ENCODE measurements at places on chromosomes 6 and 20.

DNA sequence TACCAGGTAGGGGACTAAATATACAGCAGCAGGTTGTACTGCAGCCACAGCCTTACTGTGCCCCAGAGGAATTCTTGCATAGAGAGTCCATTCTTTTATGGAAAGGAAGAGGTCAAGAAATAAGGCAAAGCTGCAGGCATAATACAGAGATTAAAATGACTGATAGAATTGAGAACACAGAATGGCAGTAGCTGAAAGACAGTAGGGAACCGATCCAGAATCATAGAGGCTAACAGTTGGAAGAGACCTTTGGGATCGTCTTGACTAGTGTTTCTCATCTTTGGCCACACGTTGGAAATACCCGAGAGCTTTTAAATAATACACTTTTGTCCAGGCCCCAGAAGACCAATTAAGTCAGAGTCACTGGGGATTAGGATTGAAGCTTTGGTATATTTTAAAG is 492.6 kb upstream of the SOX4 start:
- DNase-seq, result no peak

DNA sequence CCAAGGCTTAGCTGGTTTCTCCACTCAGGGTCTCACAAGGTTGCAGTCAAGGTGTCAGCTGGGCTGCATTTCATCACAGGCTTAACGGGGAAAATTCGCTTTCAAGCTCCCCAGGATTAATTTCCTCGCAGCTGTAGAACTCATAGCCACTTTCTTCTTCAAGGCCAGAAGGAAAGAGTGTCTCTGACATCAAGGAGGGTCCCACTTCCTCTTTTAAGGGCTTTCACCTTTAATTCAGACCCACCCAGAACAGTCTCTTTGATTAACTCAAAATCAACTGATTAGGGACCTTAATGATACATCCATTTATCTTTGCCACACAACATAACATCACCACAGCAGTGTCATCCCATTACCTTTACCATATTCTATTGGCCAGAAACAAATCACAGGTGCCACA is 183.3 kb upstream of the ARID1B start:
- no peak for DNase-seq

GRCh38 chr6:73369563-73369962 is at the start of gene OOEP:
Gene OOEP (minus strand): TSS chr6:73369897. CDS start chr6:73369792, 105 bp downstream.
- DNase-seq, result no peak

DNA sequence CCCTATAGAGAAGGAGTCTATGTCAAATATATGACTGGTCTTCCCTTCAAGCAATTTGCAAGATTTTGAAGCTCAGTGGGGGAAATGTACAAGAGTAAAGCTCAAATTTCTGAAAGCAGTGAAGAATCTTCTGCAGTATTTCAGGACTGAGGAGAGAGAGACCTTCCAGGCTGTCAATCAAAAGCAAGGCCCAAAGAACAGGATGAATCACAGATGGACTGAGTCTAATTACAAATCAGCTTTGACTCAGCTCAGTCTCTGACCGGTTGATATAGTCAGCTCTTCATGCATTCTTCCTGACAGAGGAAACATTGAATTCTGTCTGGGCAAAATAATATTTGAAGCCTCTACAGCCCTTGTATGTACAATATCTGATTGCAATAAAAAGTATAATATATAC is 7.7 kb upstream of the HTR1B start:
- DNase-seq, result no peak

GRCh38 chr6:167898673-167899311 is 72.1 kb downstream of the AFDN start:
- no peak for DNase-seq

GRCh38 chr6:13742961-13743735 is 31.5 kb upstream of the RANBP9 start:
- no peak for DNase-seq

- no peak for DNase-seq
Measured at GRCh38 chr20:61718361-61719005, 347.2 kb downstream of the TAF4 start.

DNA sequence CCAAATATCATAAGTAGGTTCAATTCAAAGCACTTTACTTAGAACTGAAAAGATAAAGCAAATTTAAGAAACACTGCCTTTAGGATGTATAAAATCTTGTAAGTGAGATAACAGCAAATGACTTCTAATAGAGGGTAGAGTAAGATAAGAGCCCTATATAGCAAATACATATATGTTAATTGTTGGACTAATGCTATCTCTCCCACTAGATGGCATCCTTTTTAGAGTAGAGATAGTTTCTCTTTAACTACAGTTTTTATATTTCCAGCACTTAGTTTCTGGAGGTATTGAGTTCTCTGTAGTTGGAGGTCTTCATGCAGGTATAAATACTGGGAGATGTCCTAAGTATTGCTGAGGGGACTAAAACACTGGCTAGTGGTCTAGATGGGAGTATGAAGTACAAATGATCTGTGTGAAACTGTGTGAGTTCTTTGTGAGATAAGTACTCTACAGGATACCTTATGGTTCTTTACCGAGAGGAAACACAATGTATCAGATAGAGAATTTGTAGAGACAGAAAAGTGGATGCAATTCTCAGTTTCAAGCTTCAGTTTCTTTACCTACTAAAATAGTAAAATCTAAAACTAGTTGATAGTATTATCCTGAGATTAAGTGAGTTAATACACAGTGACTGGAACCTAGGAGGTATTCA is 399.3 kb downstream of the KHDRBS2 start:
- DNase-seq, result no peak

DNA sequence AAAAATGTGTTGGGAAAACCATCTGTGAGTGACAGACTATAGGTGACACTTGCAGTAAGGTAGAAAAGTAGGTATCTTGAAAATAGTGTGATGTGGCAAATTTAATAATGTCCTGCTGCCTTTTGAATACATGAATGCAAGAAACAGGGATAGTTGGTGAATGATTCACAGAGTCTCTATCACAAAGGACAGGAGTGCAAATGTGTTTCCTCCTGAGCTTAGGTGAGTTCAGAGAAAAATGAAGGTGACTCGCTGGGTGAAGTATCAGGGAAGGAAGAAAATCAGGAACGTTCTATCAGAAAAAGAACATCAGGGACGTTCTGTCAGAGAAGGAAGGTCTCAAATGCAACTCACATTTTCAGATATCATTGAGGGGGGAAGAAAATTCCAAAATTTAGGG is 557.8 kb upstream of the SLC35B3 start:
- DNase-seq, result no peak

GRCh38 chr6:75368151-75368779 is 83.7 kb upstream of the TMEM30A start:
- no peak for DNase-seq

GRCh38 chr20:45230631-45231030 is 9.5 kb downstream of the SEMG2 start:
- DNase-seq, result no peak

DNA sequence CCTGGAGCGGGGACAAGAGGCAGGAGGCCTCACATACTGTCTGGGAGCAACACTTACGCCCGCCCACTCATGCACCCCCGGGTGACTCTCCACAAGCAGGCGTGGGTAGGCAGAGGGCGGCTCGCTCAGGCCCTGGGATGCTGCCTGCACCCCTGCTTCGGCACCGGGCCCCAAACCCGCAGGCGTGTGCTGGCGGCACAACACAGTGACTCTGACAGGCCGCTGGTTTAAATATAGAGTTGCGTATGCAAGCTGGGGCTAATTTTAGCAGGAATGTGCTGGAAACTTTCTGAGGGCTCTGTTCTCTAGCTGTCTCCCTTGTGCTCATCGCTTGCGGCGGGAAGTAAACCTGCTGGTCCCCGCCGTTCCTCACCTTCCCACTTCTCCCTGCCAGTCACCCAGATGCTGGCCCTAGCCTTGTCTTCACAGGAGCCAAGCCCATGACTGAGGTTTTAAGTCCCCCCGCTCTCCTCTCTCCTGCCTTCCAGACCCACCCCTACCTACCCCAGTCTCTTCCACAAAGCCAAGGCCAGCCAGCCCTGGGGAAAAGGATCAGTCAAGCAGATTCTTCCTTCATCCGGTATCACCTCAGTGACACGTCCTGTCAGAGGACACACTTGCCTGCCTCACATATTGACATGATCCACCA is 94.5 kb upstream of the FOXP4 start:
- DNase-seq, result no peak

GRCh38 chr6:85078058-85078457 is 313.7 kb upstream of the TBX18 start:
- peak; percentile 93 for DNase-seq

GRCh38 chr20:20439602-20440190 is 71.8 kb downstream of the INSM1 start:
- no peak for DNase-seq

GRCh38 chr20:40192081-40192480 is 497.0 kb downstream of the MAFB start:
- no peak for DNase-seq

DNA sequence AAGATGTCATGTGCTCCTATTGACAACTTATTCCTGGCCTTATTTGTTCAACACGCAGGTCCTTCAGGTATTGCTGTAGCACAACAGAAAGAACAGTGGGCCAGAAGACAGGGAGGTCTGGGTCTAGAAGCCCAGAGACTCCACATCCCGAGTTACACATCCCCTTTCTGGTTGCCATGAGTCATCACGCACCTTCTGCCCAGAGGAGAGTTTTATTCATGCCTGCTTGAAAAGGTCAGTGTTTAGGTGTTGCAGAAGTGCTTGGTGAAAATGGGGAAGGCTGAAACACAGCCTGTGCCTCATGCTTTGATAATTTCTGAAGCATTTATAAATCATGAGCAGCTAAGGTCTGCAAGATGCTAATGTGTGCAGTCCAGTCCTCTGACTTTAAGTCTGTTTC is 256.4 kb downstream of the GMPR start:
- no peak for DNase-seq

DNA sequence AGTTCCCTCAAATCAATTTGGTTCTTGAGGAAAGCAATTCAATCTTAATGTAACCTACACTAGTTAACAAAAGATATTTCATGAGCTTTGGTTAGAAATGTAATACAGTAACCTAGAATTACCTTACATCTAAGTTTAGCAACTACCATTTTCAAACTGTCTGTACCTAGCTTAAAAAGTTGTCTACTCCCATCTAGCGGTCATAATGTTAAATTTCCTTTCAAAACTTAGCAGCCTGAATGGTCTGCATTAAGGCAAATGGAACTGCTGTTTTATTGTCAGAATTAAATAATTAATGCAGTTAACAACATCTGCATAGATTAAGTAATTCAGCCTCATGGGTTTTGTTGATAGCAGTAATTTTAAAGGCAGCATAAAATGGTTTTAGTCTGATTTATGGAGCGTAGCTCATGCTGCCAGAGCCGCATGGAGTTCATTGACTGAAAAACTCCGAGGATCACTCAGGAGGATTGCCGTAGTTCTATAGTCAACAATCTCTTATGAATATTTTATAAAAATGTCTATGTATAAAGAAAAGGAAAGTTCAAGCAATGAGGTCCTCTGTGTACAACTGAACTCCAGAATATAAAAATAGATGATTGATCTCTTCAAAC is 485.4 kb upstream of the MANEA start:
- DNase-seq, result peak; percentile 29

DNA sequence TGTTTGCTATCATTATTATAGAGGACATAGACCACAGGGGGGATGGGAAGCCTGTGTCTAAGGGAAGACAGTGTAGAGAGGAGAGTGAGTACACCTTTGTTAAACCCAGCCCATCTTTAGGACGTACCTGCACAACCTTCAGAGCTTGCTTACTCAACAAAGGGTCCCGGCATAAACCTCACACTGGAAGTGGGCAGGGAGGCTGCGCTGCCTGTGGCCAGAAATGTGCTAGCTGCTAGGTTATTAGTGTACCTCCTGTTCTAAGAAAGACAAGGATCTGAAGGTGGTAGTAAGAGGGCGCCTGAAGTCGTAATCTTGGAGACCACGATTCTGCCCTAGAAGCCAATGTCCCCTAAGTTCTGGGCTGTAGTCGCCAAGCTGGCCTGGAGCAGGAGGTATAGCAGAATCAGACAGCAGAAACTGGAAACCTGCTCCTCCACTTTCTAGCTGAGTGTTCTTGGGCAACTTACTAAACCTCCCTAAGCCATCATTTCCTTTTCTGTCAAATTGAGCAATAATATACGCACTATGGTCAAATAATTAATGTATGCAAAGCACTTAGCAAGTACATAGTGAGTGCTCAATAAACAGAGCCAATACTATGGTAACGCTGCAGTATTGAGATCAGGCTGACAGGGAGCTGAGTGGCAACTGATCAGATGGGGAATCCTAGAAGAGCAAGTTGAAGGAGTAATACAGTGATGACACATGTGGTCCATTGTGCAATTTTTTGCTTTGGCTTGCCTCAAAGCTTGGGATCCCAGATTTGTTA is 16.8 kb upstream of the AKIRIN2 start:
- DNase-seq, result no peak

GRCh38 chr20:32037929-32038328 is 14.1 kb upstream of the HCK start:
- DNase-seq, result peak; percentile 26

- DNase-seq, result no peak
Measured at GRCh38 chr6:126042001-126042419, 55.7 kb downstream of the TRMT11 start.

GRCh38 chr6:11315743-11316437 is 83.4 kb upstream of the NEDD9 start:
- DNase-seq, result peak; percentile 91

- DNase-seq, result no peak
Measured at GRCh38 chr20:40655451-40655850, 33.6 kb downstream of the MAFB start.

DNA sequence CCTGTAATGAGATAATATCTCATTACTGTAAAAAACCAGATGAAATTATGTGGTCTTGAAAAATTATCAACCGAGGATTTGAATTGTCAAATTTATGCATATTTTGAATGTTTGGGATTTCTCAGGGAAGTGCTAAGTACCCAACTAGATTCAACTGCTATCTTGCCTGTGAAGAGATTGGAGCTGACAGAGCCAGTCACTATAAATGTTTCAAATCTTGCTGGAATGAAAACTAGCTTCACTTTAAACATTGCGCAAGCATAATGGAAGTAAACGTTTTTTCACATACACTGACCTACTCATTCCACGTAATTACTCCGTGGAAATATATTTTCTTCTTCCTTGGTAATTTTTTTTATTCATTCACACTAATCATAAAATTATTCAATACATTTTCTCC is 46.7 kb downstream of the TMEM170B start:
- peak; percentile 8 for DNase-seq

DNA sequence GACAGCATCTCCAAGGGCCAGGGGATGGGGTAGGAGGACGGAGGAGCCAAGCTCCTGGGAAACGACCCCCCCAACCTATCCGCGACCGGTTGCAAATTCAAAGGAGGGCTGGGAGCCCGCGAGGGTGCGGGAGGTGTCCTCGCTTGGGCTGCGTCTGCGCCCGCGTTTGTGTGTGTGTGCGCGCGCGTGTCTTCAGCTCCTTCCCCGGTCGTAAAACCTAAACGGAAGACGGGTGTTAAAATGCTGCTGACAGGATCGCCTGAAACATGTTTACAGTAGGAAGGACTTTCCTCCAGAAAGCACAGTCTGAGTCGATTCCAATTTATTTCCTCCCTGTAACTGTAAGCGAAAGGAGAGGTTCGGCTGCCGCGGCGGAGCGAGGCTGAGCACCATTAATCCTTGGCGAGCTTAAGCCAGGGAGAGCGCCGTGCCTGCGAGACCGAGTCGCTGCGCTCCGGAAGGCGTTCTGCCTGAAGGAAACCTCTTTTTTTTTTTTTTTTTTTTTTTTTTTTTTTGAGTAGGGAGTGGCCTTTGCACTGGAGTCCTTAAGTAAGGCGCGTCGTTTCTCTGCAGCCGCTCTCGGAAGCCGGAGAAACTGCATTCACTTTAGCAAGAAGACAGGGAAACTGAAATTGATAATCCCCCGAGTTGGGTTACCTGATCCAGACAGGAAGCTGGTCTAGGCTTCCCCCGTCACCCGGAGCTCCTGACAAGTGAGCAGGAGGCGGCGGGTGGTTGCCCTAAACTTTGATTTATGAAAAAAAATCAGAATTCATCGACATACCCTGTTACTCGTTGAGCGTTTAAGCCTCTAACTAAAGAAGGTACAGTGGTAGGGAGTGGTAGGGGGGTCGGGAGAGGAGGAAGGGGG is 4.8 kb upstream of the SOX4 start:
- DNase-seq, result no peak
